NCI-H146 (cell line): ENCODE measurements at places on chromosomes 5 and 9.

GRCh38 chr5:78405829-78406750 lies 45.7 kb downstream of the SCAMP1 start:
- DNase-seq: no peak

- DNase-seq: no peak
Observed at GRCh38 chr9:133943781-133944745, 48.1 kb downstream of the VAV2 start.

DNA sequence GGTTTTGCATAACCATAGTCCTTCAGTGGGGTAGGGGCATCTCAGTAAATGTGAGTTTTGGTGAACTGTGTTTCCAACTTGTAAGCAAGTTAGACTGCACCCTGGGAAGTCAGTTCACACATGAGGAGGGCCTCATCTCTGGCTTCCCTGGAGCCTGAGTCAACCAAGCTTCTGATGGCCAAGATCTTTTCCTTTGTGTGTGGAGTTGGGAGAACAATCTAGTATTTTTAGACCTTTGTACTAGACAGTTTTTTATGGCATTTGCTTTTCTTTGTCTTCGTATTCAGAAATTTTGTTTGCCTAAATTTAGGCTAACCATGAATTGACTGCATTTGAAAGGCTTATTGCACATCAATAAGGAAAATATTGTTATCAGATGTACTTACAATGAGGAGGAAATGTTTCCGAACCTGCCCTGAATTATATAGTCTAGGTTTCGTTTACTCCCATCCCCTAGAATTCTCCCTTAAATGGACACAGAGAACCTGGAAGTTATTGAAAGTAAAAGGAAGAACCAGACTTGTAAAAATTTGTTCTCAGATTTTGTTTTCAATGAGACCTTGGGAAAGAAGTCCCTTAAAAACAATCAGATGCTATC lies 204.6 kb downstream of the AOPEP start:
- DNase-seq: no peak

DNA sequence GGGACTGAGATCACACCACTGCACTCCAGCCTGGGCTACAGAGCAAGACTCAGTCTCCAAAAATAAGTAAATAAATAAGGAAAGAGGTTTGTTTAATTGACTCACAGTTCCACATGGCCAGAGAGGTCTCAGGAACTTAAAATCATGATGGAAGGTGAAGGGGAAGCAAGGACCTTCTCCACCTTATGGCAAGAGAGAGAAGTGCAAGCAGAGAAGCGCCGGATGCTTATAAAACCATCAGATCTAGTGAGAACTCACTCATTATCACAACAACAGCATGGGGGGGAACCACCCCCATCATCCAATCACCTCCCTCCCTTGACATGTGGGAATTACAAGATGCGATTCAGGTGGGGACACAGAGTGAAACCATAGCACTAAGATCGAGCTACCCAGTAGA lies 22.8 kb upstream of the RGMB start:
- DNase-seq: no peak

DNA sequence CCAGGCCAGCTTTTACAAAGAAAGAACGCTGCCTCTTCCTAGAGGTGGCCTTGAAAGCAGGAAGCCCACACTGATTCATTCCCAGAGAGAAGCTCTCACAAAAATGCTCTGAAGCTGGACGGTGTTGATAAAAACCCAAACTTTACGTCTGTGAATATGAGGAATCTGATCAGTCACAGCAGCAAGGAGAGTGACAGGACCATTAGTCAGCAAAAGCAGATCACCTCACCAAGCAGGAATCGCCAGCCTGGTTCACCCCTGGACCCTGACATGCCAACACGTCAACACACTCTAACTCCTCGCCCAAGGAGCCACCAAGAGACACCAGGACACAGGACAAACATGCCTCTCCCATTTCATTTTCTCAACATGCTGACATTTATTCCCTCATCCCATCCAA lies 70.6 kb upstream of the ZNF622 start:
- DNase-seq: no peak
